ENCODE measurements at places on chromosomes 3 and 15.

GRCh38 chr3:72344236-72344635 is 504.0 kb downstream of the SHQ1 start:
- no peak for DNase-seq

- peak; percentile 94 for DNase-seq
Measured at GRCh38 chr3:41267975-41268640, 68.8 kb downstream of the CTNNB1 start.

- no peak for DNase-seq
Measured at GRCh38 chr15:69972436-69972835, 125.3 kb downstream of the TLE3 start.

GRCh38 chr3:13879102-13879945 is 547 bp downstream of the WNT7A start:
- DNase-seq: no peak

- no peak for DNase-seq
Measured at GRCh38 chr3:194638991-194639605, 5.9 kb upstream of the TMEM44 start.

GRCh38 chr3:139111392-139112229 is 66.9 kb upstream of the PRR23C start:
- DNase-seq: peak; percentile 42

DNA sequence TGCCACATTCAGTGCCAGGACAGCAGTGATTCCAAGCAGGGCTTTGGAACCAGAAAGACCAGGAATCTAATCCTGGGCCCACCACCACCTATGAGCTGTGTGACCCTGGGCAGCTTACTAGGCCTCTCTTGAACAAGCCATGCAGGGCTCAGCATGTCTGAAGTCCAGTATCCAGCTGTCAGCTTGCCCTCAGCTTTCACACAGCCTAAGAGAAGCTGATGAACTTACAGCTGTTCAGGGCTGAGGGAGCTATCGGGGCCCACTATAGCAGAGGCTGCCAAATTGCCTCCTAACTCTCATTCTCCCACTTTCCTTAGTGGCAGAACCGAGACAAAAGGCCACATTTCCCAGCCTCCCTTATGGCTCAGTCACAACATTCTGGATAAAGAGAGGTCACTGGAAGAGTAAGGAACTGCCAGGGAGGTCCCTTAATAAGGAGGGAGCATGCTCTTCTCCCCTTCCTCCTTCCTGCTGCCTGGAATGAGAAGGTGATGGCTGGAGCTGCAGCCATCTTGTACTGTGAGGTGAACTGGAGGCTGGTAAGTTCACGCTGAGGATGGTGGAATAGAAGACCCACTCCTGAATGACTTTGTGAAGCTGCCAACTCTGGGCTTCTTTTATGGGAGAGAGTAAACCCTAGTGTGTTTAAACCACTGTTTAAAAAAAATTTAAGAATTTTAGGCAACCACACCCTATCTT is 34.5 kb downstream of the FEM1B start:
- DNase-seq: no peak

DNA sequence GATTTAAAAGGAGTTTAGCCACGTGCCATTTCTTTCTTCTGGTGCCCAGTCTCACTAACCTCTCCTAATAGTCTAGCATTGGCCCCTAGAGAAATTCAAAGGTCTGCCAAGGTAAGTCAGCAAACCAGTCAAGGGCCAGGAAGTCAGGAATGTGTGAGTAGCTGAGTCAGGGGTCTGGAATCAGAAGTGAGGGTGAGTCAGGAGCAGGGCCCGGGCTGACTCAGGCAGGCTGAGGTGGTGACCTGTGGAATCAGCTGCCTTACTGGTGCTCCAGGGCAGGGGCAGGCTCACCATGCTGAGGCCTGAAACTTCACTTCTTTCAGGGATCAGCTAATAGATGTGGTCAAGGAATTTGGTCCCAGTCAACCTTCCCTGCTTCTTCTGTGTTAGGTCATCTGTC is 105.8 kb upstream of the MYZAP start:
- no peak for DNase-seq

DNA sequence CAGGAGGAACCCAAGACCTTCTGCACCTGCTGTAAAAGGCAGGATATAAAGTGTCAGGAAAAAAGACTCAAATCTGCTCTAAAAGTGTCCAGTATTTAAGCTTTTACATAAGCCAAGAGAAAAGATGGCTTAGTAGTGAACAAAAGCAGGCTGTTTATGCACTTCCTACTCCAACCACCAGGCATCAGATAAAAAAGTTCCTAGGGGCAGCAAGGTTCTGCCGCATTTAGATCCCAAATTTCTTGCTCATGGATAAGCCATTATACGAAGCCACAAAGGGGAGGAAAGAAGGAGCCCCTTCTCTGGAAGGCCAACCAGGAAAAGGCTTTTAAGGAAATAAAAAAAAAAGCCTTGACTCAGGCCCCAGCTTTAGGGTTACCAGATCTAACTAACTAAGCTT is 10.6 kb upstream of the SLC9C1 start:
- DNase-seq: no peak

DNA sequence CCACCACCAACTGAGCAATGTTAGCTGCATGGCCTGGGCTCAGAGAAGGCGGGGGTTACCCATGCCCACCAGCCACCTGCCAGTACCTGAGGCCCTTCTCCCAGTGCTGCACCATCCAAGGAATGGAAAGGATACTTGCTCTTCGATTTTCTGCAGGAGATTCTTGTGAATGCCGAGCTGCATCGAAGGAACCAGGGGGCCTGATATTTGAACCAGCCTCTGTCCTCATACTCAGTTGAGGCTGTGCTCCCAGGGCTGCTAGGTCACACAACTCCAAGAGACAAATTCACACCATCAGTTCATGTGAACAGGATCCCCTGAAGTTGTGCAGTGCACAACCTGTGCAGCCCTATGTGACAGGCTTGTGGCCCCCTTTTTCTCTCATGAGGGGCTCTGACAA is 18.0 kb downstream of the PLA2G4F start:
- DNase-seq: no peak

DNA sequence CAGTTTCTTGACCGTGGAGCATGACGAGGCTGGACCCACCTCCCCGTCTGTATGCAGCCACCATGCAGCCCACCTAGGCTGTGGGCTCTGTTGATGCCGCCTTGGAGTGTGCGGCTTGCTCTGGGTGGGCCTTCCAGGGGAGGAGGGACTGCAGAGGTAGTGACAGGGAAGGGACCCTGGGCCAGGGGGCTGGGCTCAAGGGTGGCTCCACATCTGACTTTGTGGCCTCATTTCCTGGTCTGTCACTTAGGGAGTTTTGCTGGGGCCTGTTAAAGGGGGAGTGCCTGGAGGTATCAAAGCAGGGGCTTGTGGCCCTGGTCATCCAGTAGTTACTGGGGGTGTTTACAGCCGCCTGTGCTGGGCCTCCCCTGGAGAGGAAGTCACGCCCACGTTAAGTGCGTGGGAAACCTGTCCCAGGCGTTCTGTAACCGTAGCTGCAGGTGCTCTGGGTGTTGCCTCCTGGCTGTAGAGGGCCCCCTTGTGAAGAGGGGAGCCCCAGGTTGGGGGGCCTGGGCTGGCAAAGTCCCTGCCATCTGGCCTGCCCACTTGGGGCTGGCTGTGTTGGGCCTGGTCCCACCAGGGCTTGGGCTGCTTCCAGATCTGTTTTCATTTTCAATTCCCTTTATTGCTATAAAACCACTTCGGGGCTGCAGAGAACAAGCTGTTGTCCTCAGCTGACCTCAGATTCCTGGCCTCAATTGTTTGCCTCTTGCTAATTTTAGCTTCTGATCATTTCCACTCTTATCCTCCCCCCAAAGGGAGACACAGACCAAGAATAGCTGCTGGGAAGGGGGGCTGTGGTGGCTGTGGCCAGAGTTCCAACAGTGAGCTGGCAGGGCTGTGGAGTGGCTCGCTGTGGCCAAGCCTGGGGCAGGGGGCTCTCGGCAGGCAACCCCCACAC is 26.5 kb downstream of the KLF13 start:
- DNase-seq: peak; percentile 94

GRCh38 chr3:31476209-31476608 is 56.5 kb upstream of the STT3B start:
- DNase-seq: no peak

DNA sequence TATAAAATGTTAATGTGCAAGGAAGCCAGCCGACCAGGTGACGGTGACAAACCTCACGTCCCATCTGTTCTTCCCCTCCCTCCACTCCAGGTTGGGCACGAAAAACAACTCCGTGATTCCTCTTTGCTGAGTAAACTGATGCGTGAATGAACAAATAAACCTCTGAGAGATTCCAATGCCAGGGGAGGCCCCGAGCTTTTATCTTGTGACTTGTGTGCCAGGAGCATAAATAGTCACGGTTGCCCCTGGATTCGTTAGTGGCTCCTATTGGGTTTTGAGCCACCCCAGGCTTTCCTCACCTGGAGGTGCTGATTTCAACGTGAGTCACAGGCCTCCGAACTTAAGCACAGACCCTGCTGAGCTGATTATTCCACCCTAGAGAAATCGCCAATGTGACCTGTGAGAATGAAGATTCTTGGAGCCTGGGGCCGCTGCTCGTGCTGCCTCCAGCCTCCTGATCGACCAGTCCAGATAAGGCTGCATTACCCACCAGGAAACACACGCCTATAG is 119.2 kb downstream of the SHQ1 start:
- no peak for DNase-seq

DNA sequence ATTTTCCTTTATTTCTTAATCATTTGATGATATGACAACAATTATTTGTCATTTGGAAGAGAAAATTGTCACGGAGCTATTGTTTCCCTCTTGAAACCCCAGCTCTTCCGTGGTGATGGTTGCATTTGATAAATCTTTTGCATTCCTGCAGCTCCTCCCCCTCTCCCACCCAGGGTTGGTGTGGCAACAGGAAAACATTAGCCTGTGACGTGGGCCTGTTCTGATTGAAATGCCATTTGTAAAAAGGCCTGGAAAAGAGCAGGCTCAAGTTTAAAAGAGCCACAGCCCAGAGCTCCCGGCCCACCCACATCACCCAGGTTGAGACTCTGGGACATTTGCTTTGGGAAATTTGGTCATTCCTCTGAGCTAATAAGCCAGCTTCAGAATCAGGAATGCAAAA is 282.5 kb downstream of the RPLP1 start:
- DNase-seq: peak; percentile 55

GRCh38 chr3:195319060-195319459 is 48.1 kb upstream of the XXYLT1 start:
- no peak for DNase-seq

DNA sequence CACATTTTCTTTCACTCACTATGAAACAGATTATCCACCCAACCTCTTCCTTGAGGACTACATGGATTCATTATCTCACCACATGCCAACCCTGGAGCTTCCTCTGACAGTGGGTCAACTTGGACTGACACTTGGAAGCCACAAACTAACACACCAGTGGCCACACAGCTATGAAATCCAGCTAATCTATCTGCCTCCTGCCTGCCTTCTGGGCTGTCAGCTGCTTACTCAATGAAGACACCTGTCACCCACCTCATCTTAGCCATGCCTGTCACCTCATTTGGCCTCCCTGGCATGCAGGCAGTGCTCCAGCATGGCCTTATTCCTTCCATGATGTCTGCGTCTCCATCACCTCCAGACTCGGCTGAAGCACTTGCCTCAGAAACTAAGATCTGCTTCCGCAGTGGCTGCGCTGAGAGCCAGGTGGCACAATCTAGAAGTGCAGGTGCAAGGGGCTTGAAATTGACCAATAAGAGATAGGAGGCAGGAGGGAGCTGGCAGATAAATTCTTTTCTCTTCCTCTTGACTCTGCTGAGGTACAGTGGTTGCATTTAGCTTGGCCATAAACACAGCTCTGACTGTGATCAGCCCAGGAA is 105.2 kb upstream of the RNF7 start:
- no peak for DNase-seq

DNA sequence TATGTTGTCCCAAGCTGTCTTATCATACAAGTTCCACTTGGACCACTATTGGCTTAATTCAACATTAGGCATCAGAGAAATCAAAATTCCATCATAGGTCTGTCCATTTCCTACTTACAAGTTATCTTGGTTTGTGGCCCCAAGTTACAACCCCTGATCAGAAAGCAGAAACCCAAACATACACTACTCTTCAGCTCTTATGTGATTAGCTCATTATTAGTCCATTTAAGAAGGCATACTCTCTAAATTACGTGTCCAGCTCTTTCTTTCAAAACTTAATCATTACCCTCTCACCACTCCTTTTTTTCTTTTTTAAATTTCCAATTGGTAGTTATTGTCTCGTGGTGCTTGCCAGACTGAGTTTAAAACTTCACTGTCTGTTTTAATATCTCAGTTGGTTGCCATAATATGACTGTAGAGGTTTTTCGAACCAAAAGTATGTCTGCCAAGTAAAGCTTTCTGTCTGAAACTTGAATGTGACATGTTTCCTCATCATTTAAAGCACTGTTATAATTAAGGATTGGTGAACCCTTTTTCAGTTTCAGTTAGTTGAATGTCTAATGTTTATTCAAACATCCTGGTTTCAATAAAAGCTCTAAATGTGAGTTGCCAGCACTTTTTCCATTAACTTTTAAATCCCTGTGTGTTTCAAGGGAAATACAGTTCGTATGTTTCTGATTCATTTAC is 150.3 kb downstream of the SAMMSON start:
- no peak for DNase-seq

DNA sequence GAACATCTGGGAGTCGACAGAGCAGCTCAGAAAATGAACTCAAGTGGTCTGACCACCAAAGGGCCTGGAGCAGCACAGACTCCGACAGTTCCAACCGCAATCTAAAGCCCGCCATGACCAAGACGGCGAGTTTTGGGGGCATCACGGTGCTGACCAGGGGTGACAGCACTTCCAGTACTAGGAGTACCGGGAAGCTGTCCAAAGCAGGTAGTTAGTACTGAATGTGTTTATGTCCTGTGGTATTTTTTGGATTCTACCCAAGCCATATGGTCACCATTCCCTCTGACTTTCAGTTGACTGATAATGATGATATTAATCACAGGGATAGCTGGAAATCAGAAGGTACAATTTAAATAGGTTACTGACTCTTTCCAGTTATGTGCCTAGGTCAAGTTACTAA is 82.3 kb downstream of the ARPP21 start:
- DNase-seq: no peak

GRCh38 chr3:85270488-85270887 is 311.7 kb downstream of the CADM2 start:
- no peak for DNase-seq

GRCh38 chr3:126107203-126107939 is 23.4 kb upstream of the SLC41A3 start:
- no peak for DNase-seq

- no peak for DNase-seq
Measured at GRCh38 chr3:49461443-49462171, 8.5 kb upstream of the DAG1 start.

GRCh38 chr3:191363221-191363620 is 32.9 kb upstream of the UTS2B start:
- no peak for DNase-seq

DNA sequence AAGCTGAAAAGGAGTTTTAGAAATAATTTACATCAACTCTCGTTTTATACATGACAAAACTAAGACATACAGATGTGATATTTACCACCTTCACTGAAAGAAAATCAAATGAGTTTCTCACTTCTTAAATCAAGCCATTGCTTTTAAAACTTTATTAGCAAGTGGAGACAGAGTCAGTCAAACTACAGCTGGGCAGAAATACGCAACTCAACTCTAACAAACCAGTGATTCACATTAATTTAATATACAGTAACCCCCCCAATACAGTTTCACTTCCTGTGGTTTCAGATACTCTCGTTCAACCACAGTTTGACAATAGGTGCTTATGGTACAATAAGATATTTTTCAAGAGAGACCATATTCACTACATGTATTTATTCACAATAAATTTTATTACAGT is 477.1 kb downstream of the MAGI1 start:
- no peak for DNase-seq

- DNase-seq: no peak
Measured at GRCh38 chr3:99111235-99111634, 209.7 kb upstream of the DCBLD2 start.

- DNase-seq: no peak
Measured at GRCh38 chr3:14687360-14687759, 12.4 kb downstream of the C3orf20 start.
